NCI-H510A treated with DMSO at 0.1 percent for 48 hours (cell line): ENCODE measurements at places on chromosomes 1 and 21.

- DNase-seq = no peak
These were observed 158.3 kb downstream of the SDCCAG8 start for GRCh38 chr1:243414152-243414494.

- no peak for DNase-seq
These were observed 48.2 kb downstream of the ARHGEF10L start for GRCh38 chr1:17587693-17588047.

- DNase-seq = no peak
These were observed 34.5 kb downstream of the GALNT2 start for GRCh38 chr1:230101556-230101955.

GRCh38 chr1:226529891-226530290 lies 18.7 kb upstream of the STUM start:
- DNase-seq = no peak
